CD4-positive, alpha-beta T cell treated with Interleukin-15 for 1 hour (primary cell): ENCODE measurements at places on chromosomes 12 and 14.
A peak's percentile ranks its signal among the peaks of the same experiment; 100 is the strongest.

- no peak for DNase-seq
These were observed 27.3 kb upstream of the FRS2 start for GRCh38 chr12:69442894-69443293.

DNA sequence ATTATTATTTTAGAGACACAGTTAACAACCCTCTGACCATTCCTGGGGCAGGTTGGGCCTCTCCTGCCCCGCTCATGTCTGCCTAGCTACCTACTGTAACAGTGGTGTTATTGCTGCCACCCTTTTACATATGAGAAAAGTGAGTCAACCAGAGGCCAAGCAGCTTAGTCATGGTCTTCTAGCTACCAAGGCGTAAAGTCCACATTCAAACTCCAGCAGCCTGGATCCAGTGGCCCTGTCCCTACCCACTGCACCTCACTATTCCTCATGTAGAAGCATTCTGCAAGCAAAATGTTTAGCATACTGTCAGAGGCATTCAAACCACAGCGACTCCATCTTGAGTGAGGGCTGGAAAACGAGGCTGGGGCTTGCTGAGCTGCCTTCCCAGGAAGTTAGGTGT lies 95.8 kb downstream of the SLC15A4 start:
- DNase-seq = no peak

DNA sequence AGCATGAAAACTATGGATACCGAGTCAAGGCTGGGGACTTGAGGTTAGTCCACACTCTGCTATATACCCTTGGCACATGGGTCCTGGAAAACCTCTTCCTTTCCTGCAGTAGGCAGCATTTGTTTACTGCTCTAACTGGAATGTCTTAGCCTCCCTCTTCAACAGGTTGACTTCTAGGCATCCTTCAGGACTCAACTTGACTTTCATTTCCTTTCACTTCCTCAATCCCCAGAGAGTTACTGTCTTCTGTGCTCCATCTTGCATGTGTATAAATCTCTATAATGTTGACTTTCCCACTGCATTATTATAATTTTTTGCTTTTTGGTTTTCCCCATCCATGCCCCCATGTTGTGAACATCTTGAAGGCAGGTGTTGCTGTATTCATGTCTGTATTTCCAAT lies 107.9 kb downstream of the VRK1 start:
- DNase-seq = no peak

DNA sequence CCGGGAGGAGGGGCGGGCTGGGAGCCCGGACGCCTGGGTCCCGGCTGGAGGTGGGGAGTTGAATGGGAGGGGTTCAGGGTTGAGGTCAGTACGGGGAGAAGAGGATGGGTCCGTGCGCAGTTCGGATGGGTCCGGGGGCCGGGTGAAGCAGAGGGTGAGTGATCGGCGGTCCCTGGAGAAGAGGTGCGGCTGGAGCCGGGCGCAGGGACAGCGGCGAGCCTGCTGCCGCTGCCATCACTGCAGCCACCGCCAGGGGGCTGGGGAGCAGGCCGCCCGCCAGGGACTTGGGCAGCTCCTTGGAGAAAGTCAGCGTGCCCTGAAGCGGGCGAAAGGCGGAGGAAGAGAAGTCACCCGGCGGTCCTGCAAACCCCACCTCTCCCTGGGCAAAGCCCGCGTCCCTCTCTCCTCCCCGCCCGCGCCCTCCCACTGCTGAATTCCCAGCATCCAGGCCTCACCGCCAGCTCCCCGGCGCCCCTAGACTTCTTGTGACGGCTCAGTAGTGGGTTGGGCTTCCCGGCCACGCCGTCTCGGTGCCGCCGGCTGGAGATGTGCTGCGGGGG lies 6.0 kb upstream of the GPR84 start:
- no peak for DNase-seq

DNA sequence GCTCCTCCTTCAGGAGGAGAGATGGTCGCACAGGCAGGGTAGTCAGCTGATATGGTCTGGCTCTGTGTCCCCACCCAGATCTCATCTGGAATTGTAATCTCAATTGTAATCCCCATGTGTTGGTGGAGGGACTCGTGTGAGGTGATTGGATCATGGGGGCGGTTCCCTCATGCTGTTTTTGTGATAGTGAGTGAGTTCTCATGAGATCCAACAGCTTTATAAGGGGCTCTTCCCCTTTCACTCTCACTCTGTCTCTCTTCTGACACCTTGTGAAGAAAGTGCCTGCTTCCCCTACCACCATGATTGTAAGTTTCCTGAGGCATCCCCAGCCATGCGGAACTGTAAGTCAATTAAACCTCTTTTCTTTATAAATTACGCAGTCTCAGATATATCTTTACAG lies 218.9 kb upstream of the TMTC1 start:
- DNase-seq = no peak

GRCh38 chr14:42683707-42684106 lies 1077.0 kb downstream of the LRFN5 start:
- DNase-seq = no peak

DNA sequence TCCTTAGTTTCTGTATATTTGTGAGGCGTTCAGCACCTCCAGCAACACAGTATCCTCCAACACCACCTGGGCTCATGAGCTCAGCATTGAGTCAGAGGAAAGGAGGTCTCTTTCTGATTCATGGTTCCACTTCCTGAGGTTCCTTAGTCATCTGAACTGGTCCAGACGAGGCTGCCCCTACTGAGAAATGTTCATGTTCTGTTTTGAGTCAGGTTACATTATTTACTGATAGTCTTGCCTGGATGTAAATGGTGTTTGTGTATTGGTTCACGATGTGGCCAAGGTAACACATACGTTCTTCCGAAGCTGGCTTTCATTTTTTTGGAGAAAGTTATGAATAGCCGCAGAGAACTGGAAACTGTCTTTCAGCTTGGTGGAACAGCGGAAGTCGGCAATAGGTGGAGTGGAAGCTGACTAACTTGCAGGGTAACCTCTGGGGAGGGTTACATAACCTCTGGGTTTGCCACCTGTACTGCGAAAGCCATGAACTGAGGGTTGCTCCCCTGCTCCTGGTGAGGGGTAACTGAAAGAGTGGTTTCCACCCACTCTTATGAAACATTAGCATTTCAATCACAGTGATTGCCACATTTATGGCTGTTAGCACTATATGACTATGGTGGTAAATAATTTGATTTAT lies 42.2 kb upstream of the MANSC4 start:
- DNase-seq = peak; percentile 39

DNA sequence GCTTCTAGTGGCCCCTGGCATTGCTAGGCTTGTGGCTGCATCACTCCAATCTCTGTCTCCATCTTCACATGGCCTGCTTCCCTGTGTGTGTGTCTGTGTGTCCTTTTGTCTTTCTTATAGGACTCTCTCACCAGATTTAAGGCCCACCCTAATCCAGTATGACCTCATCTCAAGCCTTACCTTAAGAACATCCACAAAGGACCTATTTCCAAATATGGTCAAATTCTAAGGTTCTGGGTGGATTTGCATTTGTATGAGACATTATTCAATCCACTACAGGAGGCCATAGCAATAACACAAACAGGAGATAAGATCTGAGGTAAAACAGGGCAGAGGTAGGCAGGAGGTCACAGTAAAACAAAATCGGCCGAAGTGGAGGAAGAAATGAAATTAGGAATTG lies 375.9 kb downstream of the BTG1 start:
- DNase-seq = no peak

DNA sequence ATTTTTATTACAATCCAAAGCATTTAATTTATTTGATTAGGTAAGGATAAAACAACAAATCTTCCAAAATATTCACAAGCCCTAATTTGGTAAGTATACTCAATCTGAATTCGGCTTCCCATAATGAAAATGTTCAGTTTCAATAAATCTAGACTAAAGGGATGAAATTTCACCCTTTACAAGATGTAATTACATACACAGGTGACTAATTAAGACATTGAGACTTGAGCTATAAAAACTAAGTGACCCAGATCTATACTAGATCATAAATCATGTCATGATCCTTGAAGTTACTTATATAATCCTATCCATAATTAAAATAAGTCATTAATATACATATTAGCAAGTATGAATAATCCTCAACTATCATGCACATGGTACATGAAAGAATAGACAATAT lies 36.6 kb downstream of the LRP6 start:
- no peak for DNase-seq

- DNase-seq = peak; percentile 79
These were observed 27.9 kb downstream of the ACTN1 start for GRCh38 chr14:68951035-68951797.

DNA sequence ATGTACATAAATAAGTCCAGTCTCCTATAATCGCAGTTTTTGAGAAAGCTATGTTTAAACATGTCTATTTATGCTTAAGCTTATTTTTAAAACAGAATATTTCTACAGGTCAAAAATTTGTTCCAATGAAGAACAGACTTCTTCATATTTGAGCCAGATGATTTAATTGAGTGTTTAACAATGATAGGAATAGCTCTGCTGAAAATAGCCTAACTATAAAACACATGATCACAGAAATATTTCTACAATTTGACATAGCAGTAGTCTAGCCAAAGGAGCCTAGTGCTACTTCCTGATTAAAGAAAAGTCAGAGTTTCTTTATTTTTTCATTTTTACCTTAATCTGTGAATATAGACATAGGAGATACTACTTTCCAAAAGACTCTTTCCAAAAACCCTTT lies 29.4 kb downstream of the DCP1B start:
- DNase-seq = no peak

- no peak for DNase-seq
These were observed 133.5 kb upstream of the KRAS start for GRCh38 chr12:25384038-25384892.

- DNase-seq = no peak
These were observed 264.3 kb upstream of the GARIN6 start for GRCh38 chr12:99383258-99383657.

GRCh38 chr14:61749867-61750266 lies 12.4 kb upstream of the SNAPC1 start:
- DNase-seq = no peak

GRCh38 chr14:93142854-93143652 lies 27.3 kb upstream of the ITPK1 start:
- no peak for DNase-seq

DNA sequence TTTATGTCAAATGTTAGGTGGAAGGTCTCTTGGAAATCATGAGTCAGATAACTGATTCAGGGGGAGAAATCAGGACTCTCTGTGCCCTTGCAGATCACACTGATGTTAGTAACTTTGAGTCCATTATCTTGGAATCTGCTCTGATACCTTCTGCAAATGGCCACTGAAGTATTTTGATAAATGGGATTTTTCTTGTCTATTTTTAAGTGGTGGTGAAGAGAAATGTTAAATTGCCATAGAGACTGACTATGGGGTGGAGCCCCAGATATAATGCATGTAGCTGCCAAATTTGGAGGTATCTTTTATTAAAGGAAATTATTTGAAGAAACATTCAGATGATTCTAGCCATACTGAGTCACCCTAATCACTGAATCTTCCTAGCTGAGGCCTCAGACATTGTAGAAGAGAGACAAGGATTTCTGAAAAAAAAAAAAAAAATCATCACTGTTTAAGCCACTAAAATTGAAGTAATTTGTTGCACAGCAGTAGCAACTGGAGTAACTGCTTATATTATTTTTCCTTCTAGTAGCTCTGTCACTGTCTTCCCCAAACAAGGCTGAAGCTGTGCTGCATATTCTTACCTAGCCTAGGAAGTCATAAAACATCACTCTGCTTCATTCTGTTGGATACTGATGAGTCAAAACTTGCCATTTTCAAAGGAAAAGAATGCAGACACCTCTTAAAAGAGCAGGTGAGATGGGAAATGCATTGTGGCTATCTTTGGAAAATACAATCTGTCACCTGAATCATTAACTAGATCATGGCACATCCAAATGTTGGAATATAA lies 36.0 kb upstream of the CLEC14A start:
- no peak for DNase-seq

GRCh38 chr12:67151886-67152285 lies 117.3 kb upstream of the CAND1 start:
- DNase-seq = no peak

DNA sequence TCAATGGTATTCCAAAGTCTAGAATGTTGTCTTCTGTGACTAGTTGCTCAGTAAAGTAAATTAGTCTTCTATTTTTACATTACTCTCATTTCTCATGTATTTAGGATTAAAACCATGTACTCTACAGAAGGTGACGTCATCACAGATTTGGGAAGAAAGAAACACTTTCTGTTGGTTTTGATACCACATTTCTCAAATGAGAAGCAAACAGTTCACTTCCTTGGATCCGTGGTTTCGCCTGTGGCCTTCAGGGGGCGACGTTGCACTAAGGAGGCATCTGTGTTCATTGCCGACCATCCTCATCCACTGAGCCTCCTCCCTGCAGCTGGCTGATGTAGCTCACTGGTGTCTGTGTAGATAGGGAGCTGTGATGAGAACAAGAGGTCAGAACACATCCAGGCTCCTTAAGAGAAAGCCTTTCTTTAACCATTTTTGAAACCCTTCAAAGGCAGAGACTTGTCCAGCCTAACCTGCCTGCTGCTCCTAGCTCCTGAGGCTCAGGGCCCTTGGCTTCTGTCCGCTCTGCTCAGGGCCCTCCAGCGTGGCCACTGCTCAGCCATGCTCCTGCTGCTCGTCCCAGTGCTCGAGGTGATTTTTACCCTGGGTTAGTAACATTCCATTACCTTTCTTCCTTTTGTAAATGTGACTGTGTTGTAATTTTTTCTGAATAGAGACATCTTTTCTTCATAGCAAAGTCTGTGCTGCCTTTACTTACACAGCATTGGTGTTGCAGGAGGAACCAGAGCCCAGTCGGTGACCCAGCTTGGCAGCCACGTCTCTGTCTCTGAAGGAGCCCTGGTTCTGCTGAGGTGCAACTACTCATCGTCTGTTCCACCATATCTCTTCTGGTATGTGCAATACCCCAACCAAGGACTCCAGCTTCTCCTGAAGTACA lies 220.6 kb upstream of the OR4E1 start:
- DNase-seq = peak; percentile 51

- no peak for DNase-seq
These were observed 1.9 kb downstream of the ATP6V0A2 start for GRCh38 chr12:123713823-123714585.

GRCh38 chr14:21825149-21825743 lies 151.6 kb upstream of the OR4E1 start:
- peak; percentile 41 for DNase-seq

DNA sequence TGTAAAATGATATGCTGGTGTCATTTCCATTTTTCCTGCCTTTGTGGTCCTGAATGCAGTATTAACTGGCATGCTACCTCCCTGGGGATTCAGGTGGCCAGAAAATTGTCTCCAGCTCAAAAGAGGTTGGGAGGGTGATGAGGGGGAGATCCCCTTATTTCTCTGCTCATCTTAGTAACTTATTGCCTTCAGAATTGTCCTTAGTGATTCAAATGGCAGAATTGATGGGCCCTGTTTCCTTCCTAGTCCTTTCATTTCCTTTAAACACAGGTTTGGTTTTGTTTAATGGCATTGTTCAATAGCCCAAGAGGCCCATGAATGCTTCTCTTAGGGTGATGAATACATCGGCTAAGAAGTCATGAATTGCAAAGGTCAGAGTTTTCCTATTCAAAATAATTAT lies 207.0 kb downstream of the SLC41A2 start:
- no peak for DNase-seq

GRCh38 chr12:65827342-65827741 lies 3.1 kb downstream of the HMGA2 start:
- no peak for DNase-seq

- DNase-seq = peak; percentile 25
These were observed 5.1 kb downstream of the E2F7 start for GRCh38 chr12:77060136-77060882.
